Peyer's patch (tissue), 4 donors: ENCODE measurements at places on chromosomes 16 and 17. TPM values are rescaled to one million over a fixed set of nuclear protein-coding genes. Genes with fewer than 3 reads are reported as not detected.

GRCh38 chr17:68020409-68020756 lies 15.2 kb upstream of the KPNA2 start:
- DNase-seq = no peak

- DNase-seq = no peak
Measured at GRCh38 chr16:17423221-17423620, 47.5 kb downstream of the XYLT1 start.

GRCh38 chr17:35947156-35947585 lies 3.7 kb upstream of the LYZL6 start:
- DNase-seq = peak; percentile 45

DNA sequence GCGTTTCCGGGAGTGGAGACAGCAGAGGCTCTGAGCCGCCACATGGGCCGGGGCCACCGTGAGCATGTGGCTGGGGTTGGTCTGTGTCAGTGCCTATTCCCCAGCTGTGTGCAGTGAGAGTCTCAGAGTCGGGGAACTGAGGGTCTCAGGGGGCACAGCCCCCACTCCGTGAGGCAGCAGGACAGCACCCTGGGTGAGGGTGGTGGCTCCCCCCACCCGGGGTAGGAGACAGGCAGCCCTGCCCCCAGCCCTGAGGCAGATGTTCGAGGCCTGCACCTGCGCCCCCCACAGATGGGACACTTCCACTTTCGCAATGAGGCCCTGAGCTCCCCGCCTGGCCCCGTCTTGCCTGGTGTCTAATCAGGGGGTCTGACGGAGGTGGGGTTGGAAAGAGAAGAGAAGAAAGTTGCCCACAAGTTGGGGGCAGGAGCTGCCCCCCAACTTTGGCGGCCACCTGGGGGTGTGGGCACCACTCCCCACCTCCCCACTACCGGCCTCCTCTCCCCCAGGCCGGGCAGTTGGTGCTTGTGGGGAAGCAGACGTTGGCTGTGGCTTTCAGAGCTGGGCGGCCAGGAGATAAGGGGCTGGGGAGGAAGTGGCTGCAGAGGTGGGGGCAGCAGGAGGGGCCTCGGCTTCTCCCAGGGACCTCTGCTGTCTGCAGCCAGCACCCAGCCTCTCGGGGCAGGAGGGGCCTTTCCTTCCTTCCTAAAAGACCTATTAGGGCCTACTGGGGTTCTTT lies 1.8 kb upstream of the CBFA2T3 start:
- peak; percentile 86 for DNase-seq

DNA sequence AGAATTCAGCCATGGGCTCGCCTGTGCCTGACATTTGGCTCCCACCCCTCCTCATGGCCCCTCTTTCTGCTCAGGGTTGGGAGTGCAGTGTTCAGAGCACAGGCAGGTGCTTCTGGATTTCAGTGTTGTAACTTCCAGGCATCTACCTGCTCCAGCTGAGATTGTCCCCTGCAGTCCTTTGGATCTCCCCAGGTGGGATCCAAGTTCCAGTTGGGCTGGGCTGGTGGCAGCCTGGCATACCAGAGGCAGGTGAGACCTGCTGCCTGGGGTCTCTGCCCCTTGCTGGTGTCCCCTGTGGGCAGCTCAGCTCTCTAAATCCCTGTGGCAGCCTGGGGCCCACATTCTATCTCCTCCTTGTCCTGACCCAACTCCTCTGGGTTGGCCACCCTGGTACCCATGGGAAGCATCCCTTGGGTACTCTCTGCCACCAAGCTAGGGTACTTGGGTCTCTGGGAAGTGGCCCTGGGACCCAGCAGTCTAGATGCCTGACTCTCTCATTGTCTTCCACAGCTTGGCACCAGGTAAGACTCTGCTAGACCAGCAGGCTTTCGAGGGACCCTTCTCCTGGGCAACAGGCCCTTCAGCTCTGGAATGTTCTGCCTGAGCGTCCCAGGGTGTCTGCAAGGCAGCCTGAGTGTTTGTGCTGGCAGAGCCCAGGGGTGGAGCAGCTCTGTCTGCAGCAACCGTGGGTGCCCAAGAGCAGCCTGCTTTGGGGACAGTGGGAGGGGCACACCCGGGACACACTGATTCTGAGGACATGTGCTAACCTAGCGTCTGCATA lies 42.5 kb downstream of the DNAH17 start:
- DNase-seq = no peak

DNA sequence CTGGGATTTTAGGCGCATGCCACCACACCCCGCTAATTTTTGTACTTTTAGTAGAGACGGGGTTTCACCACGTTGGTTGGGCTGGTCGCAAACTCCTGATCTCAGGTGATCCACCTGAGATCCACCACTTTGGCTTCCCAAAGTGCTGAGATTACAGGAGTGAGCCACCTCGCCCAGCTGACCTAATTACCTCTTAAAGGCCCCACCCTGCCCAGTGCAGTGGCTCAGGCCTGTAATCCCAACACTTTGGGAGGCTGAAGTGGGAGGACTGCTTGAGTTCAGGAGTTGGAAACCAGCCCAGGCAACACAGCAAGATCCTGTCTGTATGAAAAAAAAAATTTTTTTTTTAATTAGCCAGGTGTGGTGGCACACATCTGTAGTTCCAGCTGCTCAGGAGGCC lies 2.9 kb upstream of the COASY start:
- peak; percentile 65 for DNase-seq

DNA sequence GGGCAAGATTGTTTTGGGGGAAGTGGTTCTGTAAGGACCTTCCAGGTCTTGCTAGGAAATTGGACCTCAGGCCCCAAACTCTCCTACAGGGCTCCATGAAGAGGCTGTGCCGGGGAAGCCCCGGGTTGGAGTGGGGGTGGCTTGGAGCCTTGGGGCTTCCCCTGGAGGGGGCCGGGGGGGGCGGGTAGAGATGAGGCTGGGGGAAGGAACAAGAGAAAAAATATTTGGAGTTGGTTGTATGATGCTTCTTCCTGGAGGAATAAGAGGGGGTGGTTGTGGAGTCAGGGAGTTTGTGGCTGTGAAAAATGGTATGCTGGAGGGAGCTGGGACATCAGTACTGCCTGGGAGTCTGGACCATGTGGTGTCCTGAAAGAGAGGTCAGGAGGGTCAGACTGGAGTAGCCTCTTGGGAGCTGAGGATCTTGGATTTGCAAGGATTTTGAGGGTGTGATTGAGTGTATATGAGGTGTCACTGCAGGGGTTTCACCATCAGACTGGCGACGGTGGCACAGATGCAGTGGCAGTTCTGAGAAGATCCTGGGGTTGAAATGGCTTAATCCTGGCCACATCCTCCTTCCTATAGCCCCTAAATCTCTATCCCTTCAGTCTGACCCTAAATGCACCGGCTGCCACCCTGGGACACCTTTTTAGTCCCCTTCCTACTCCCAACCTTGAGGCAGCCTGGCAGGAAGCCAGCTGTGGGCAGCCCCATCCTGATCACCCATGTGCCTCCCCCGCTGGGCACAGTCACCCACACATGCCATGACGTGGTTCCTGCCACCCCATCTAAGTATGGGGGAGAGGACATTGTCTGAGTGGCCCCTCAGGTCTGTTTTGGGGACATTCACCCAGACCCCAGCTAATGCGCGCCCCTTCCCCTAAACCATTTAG lies 10.9 kb downstream of the RARA start:
- DNase-seq = peak; percentile 51

GRCh38 chr16:22092143-22092933 lies at the start of gene VWA3A:
VWA3A (plus strand) TSS chr16:22092541; CDS start chr16:22092638, 97 bp downstream.
- DNase-seq = no peak

DNA sequence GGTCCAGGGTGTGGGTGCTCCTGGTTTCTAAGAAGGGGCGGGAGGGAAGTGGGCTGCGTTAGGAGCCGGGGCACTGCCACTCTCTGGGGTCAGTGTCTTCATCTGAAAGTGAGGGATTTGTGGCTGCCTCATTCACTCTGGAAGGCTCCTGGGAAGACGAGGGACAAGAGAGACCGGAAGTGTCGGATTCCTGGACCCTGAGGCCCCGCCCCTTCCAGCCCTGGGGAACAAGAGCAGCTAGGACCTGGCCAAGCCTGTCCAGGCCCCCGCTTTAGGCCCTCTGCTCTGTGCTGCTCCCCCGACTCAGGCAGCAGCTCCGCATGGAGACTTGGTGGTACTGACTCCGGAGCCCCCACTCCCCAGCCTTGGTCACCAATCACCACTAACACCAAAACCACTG lies 6.5 kb downstream of the LGALS3BP start:
- DNase-seq = no peak

DNA sequence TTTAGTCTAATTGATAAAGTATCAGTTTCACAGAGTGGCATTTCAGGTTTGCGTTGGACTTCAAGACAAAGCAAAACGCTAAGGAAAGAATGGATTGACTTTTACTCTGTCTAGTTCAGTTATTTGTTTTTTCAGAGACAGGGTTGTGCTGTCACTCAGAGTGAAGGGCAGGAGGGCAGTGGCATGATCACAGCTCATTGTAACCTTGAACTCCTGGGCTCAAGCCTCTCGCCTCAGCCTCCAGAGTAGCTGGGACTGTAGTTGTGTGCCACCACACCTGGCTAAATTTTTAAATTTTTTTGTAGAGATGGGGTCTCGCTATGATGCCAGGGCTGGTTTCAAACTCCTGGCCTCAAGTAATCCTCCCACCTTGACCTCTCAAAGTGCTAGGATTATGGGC lies 86.4 kb downstream of the CACNG1 start:
- no peak for DNase-seq

- no peak for DNase-seq
Measured at GRCh38 chr17:56614522-56614921, 21.0 kb downstream of the NOG start.

The TSPAN10 gene
- not detected for total RNA-seq

The SLC13A2 gene
- total RNA-seq = 612 TPM

The KRTAP2-3 gene
- not detected for total RNA-seq

The TM4SF5 gene
- total RNA-seq = 171 TPM

The MYOCD gene
- 5.2 TPM for total RNA-seq

The RUNDC3A gene
- total RNA-seq = 14.9 TPM

The CRYBA1 gene
- not detected for total RNA-seq

The VTN gene
- not detected for total RNA-seq
